ENCODE measurements at places on chromosomes 1 and 21.

GRCh38 chr1:168163670-168164069 is 15.1 kb upstream of the TIPRL start:
- DNase-seq, result no peak

DNA sequence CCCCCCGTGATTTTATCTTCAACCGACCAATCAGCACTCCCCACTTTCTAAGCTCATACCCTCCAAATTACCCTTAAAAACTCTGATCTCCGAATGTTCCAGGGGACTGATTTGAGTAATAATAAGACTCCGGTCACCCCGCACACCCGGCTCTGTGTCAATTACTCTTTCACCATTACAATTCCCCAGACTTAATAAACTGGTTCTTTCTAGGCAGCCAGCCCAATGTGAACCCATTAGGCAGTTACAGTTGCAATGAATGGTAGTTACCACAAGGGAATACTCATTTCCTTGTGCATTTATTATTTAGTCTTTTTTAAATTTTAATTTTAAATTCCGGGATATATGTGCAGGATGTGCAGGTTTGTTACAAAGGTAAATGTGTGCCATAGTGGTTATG is 177.9 kb downstream of the HFM1 start:
- DNase-seq, result no peak

DNA sequence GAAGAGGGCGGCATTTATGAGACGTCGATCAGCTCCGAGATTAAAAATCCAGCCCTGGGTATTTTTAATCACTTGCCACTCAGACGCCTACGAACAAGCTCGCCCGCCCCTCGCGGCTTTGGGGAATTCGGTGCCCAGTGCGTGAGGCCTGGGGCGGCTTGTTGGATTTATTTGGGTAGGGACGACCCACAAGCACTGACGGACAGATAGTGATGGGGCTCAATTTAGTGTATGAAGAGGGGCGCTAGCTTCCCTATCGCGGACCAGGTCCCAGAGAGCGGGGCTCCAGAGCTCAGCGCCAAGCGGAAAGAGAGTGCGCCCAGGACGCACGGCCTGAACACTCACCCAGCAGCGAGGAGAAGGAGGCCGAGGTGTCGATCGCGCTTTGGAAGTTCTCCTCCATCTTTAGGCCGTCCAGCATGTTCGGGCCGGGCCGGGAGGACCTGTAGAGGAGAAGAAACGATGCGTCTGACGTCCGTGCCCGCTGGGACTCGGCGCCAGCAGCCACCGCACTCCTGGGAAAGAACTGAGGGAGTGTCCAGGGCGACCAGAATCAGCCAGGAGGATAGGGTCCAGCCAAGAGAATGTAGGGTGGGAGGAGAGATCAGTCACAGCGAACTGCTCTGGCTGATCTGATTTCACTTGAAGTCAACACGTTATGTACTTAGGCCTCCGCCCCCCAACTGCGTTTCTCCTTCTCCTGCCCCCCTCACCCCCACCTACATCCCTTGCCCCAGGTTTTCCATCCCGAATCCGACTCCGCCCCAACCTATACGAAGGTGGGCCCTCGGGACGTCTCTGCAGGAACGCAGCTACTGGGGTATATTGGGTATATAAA is 1.2 kb downstream of the LMX1A start:
- DNase-seq, result no peak

- DNase-seq, result no peak
Measured at GRCh38 chr1:199747984-199748383, 279.5 kb upstream of the NR5A2 start.

GRCh38 chr1:241513378-241513777 is 6.2 kb downstream of the FH start:
- no peak for DNase-seq

DNA sequence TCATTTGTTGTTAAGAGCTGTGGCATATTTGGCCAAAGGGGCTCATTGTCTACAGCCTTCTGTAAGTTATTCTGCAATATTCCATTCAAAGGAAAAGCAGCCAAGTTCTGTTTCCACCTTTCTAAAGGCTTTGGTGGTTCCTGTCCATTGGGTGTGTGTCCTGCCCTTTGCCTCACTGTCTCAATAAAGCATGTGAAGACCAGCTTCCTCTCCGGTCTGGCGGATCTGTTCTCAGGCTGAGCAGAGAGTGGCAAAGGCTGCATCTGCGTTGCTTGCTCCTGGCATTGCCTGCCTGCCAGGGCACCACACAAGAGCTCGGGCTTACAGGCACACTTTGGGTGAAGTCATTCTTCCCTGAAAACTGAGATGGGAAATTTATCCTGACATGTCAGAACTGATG is 34.9 kb downstream of the ST6GALNAC3 start:
- peak; percentile 2 for DNase-seq

GRCh38 chr21:41899426-41900202 is 20.5 kb upstream of the PRDM15 start:
- no peak for DNase-seq

DNA sequence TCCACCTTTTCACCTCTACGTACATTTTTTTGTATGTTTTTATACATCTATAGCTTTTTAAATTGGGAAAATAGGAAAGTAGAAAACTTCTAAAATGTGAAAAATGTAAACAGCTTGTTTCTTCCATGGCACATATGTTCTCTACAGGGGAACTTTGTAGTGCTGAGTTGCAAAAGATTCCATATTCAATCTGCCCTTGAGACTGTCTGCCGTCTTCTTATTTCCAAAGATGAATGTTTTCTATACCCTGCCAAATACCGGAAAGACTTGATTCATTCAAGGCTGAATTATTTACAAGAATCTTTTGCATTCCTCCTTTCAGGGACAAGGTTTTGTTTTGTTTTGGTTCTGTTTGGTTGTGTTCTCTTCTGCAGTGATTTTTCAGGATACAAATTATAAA is 1334.5 kb upstream of the ADGRL4 start:
- DNase-seq, result no peak

DNA sequence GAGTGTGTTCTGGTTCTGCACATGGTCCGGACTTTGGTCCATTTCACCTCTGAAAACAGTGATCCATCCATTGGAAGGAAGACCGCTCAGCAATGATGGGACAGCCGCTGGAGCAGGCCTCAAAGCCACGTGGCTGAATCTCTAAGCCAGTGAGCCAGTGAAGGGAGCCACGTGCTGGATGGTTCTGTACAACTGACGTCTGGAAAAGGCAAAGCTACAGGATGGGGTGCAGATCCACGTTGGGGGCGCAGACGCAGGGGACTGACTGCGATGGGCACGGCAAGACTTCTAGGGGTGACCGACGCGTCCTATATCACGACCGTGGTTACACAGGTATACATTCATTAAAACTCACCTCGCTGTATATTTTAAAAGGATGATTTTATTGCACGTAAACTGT is 10.2 kb upstream of the ARHGEF16 start:
- DNase-seq, result no peak

GRCh38 chr1:203769505-203770343 is 4.7 kb downstream of the LAX1 start:
- no peak for DNase-seq

GRCh38 chr1:84721152-84721551 is 30.9 kb upstream of the SSX2IP start:
- no peak for DNase-seq

GRCh38 chr1:36944883-36945282 is 89.4 kb downstream of the GRIK3 start:
- no peak for DNase-seq

GRCh38 chr1:21064057-21064456 is 112.6 kb downstream of the EIF4G3 start:
- no peak for DNase-seq

DNA sequence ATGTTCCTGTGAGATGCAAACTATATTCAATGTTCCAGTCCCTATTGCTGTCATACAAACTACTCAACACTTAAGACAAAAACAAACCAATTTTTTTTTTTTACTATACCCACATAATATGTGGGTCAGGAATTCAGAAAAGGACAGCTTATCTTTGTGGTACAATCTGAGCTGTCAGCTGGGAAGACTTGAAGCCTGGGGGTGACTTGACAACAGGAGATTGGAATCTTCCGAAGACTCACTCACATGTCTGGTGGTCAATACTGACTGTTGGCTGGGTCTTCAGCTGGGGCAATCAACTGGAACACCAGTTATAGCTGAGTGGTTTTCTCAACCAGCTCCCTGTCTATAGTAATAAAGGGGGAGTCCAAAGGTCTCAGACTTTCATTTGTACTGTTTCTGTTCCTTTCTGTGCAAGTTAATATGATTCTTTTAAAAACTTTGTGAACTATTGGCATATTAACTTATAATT is 81.7 kb upstream of the ATP1B1 start:
- no peak for DNase-seq

DNA sequence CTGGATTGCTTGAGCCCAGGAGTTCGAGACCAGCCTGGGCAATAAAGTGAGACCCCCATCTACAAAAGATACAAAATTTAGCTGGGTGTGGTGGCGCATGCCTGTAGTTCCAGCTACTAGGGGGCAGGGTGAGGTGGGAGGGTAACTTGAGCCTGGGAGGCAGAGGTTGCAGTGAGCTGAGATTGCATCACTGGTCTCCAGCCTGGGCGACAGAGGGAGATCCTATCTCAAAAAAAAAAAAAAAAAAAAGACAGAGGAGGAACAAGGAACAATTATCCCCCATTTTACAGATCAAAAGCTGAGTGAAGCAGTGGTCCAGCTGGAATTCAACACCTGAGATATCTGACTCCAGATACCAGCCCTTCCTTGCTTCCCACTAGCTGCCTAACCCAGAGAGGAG is 34.8 kb downstream of the L1TD1 start:
- no peak for DNase-seq

- DNase-seq, result no peak
Measured at GRCh38 chr1:48920851-48921250, 144.2 kb upstream of the BEND5 start.

DNA sequence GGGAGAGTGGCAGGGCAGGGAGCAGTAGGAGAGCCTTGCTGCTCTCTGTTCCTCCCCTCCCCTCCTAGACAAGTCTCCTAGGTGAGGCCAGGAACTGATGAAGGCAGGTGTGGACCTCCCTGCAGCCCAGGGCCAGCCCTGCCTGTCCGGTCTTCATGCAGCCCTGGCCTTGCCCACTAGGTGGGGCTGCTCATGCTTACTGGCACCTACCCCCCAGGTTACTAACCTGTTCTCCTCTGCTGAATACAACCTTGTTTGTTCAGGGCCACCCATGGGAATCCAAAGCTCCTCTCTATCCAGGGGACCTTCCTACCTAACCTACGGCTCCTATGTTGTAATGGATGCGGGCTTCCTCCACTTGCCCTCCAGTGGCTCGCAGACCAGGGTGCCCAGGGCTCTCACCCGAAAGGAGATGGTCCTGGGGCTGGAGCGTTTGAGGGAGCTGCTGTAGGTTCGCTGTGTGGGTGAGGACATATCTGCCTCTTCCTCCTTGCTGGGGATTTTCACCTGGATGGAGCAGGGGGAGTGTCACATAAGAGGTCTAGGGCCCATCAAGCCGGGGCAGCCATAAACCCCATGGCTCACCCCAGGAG is 7.9 kb upstream of the TNNT2 start:
- DNase-seq, result no peak

DNA sequence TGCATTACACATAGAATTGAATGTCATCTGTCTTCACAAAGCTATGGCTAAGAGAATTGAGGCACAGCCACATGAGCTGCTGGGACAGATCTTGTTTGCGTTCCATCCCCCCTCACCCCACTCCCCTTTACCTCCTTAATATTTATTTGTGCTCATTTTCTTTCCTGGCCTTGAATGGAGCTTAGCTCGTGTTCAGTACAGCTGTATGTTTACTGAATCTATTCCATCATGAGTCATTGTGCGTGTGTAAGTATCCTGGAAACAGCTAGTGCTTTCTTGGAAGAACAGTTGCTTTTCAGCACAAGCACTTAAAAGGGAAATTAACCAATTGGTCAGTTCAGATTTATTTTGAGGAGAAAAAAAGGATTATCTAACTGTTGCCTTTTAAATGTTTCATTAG is 14.7 kb downstream of the PROX1 start:
- no peak for DNase-seq

- DNase-seq, result no peak
Measured at GRCh38 chr1:68178821-68179490, 53.4 kb downstream of the WLS start.

GRCh38 chr1:10444795-10445397 is 4.9 kb upstream of the CORT start:
- DNase-seq, result no peak

- no peak for DNase-seq
Measured at GRCh38 chr1:228452194-228453021, 34.8 kb upstream of the RNF187 start.

DNA sequence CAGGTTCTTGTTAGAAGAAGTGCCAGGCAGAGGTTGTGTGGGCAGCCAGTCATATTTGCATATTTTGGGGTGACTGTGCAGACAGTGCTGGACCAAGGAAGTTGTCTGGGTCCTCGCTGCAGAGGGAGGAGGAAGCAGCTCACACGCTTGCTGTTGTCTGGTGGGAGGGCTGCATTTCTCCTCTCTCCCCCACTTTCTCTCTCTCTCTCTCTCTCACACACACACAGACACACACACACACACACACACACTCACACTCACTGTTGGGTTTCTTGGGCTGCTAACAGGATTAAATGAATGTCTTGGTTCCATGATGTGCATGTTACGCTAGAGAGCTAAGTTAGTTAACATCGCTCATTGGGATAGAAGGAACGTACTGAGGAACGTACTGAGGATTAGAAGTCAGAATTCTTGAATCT is 72.9 kb downstream of the AGPAT3 start:
- DNase-seq, result no peak

DNA sequence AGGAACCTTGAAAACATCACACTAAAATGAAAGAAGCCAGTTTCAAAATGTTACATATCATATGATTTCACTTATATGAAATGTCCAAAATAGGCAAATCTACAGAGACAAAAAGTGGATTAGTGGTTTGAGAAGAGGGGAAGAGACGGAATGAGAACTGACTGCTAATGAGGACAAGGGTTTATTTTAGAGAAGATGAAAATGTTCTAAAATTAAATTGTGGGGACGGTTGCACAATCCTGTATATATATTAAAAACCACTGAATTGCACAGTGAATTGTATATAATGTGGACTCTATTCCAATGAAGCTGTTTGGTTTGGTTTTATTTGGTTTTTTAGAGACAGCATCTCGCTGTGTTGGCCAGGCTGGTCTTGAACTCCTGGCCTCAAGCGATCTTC is 35.6 kb downstream of the PRPF38A start:
- DNase-seq, result no peak

DNA sequence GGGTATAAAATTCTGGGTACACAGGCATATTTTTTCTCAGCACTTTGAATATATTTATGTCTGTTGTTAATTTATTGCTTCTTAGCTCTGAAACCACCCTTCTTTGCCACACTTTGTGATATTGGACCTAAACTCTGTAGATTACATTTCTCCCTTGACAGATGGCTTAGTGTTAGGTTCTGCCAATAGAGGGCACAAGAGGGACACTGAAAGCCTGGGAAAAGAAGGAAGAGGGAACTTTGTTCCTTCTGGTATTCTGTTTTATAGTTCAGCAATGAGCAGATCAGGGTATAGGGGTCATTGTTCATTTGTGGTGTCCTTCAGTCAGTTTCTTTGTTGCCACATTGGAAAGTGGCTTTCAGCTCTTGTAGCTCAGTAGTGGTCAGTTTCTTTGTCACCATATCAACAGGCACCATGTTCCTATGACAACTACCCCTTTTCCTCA is 423.5 kb upstream of the PROX1 start:
- no peak for DNase-seq

Data from caudate nucleus (tissue), 63 donors.